ENCODE measurements at places on chromosomes 13 and 19.

DNA sequence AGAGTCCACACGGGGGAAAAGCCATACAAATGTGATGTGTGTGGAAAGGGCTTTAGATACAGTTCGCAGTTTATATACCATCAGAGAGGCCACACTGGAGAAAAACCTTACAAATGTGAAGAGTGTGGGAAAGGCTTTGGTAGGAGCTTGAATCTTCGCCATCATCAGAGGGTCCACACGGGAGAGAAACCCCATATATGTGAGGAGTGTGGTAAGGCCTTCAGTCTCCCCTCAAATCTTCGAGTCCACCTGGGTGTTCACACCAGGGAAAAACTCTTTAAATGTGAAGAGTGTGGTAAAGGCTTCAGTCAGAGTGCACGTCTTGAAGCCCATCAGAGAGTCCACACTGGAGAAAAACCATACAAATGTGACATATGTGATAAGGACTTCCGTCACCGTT, 23.3 kb upstream of the ZNF233 start:
- no peak for DNase-seq

DNA sequence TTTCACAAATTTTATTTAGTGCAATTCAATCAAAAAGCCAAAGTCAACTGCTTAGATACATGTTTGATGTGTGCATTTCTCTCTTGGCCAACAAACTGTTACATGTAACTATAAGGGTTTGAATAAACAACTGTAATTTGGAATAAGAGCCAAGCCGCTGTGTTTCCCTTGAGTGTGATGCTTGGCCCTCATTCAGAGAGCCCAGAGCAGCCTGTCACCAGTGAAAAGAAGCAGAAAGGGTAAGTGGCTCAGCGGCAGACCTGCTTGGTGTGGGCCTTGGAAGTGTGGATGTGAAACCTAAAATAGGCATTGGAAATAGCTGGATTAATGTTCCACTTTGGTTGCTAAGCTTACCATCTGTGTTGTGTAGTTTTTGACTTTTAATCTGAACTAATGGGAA, 924.6 kb downstream of the OLFM4 start:
- DNase-seq: no peak

- DNase-seq: no peak
Measured at GRCh38 chr19:50902640-50903039, 8.6 kb downstream of the KLK4 start.

- DNase-seq: no peak
Measured at GRCh38 chr13:24038405-24038804, 122.1 kb upstream of the SPATA13 start.

GRCh38 chr13:104442536-104442935, 1376.3 kb upstream of the SLC10A2 start:
- DNase-seq: no peak

DNA sequence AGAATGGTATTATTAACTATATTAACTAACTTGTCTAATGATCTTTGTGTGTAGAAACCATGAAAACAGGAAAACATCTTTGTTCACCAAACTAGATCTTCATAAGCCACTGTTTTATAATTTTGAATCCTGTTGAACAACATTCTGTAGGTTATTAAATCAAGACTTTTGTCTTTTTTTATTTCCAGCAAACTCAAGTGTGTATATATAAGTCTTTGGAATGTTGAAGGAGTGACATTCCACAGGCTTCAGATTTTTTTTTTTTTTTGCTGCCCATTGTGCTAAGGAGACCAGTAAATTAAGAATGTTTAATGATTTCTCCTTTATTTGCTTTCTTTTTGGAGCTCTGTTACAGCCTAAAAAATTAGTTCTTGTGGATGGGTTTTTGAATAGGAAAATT, 89.6 kb downstream of the LMO7 start:
- no peak for DNase-seq

DNA sequence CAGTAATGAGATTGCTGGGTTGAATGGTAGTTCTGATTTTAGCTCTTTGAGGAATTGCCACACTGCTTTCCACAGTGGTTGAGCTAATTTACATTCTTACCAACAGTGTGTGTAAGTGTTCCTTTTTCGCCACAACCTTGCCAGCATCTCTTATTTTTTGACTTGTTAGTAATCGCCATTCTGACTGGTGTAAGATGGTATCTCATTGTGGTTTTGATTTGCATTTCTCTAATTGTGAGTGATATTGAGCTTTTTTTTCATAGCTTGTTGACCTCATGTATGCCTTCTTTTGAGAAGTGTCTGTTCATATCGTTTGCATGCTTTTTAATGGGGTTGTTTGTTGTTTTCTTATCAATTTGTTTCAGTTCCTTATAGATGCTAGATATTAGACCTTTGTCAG, 245.0 kb downstream of the MTUS2 start:
- DNase-seq: no peak

DNA sequence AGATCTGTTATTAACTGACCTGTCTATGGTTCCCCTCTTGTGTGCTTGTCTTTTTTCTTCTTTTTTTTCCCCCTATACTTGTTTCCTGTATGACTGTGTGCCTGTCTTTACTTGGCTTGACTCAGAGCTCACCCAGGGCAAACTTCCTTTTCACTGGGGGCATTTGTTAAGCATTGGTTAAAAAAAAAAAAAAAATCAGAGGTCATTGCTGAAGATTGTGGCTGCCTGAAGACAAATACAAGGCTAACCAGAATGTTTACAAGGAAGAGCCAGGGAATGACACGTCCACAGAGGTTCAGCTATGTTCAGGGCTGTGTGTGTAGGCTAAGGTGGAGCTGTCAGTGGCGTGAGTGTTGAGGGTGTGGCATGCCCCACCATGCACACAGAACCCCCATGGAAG, 47.1 kb downstream of the LNX2 start:
- DNase-seq: no peak

DNA sequence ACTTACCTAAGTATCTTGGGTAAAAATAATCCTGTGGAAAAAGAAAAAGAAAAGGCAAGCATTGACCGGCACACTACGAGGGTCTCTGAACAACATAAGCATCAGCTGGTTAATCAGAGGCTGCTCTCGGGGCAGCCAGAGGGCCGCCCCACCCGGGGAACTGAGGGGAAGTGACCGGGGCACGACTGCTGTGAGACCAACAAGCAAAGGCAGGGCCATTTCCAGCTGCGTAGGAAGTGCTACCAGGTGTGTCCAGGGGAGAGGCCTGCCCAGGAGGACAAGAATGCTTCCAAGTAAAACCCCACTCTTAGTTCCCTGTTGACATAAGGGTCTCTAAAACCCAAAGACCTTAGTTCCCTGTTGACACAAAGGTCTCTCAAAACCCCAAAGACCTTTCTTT, 15.9 kb downstream of the GAS6 start:
- DNase-seq: no peak

- peak; percentile 58 for DNase-seq
Measured at GRCh38 chr13:31199849-31200636, at the start of gene B3GLCT. B3GLCT (plus strand) TSS chr13:31199975; CDS start chr13:31200085, 110 bp downstream.

GRCh38 chr19:10112037-10112761, 706 bp downstream of the P2RY11 start:
- DNase-seq: no peak

GRCh38 chr13:37326334-37326733, 220.9 kb upstream of the CSNK1A1L start:
- DNase-seq: no peak

DNA sequence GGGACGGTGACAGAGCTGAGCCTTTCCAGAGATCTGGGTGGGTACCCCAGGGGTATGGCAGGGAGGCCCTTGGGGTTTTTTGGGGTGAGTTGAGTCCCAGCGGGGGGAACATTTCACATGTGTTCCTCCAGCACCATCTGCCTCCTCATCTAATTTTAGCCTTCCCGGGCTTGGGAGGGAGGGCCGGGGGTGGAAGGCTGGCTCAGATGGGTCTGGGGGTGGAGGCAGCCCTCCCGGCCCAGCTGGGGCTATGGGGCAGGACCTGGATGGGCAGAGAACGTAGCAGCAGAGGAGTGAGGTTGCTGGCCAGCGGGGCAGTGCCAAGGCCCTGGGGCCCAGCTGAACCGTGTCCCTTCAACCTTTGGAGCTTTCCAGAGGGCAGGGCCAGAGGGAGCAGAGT, 23.5 kb downstream of the ADGRL1 start:
- DNase-seq: no peak

DNA sequence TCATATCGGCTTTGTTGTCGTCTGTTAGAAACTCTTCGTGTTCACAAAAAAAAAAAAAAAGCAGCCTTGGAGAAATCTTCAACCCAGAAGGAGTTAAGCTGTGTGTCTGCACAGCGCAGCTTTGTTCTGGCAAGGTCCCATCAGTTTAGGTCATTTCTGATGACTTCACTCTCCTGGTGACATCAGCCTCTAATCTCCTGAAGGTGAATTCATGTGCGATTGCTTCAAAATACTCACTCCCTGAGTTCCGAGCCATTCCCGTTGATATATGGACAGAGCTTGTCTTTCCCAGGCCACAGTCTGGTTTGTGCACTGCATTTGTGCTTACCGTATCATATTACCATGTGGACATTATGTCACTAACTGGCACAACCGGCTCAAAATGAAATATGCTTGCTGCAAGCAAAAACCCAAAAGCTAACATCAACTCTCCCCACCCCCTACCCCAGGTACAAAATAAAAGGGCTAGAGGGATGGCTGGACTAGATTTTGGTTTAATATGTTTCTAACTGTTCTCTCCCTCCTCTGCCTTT, 342.4 kb downstream of the KCNRG start:
- no peak for DNase-seq

GRCh38 chr19:3462991-3463713, 17.2 kb downstream of the SMIM24 start:
- no peak for DNase-seq

DNA sequence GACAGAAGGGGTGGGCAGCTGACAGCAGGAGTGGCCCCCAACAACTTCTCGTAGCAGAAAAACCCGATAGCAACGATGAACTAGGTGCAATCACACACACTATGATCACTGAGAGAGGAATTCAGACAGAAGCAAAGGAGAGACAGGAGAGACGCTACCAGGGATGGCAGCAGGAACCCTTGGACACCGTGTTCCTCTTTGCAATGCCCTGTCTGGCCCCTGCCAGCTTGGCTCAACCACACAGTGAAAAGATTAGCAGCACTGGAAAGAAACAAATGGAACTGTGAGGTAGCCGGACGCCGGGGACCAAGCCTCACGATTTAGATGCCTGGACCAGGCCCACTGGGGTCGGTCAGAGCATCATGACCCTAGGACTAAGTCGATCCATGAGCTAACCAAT, 23.6 kb downstream of the DCAF15 start:
- no peak for DNase-seq

DNA sequence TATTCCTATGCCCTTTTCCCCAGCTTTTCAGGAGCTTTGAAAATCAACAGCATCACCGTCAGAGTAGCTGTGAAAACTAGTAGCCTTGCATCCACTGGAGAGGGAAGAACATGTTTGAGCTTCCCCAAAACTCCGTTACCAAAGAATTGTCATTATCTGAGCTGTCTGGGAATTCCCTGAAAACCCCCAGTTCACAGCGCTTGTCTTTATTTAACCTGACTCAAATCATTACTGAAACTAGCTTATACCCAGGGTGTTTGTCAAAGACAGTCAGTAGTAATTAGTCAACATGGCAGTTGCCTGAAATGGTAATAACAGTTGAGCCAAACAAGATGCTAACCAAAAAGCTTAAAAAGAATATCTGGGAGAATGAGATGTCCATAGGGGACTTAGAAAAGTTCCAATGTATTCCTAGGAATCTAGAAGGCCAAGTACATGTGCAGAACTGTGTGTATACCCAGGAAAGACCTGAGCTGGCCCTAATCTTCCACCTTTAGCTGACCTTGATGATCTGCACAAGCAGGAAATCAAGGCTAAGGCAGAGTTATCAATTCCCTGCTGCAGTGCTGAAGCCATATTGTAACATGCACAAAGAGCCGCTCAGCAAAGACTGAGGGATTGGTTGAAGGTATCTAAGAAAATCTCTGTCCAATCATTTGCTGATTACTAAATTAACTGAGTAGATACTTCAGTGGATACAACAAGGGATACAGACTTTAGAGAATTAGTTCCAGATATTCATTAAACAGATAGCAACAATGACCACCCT, 130.8 kb downstream of the KL start:
- no peak for DNase-seq

DNA sequence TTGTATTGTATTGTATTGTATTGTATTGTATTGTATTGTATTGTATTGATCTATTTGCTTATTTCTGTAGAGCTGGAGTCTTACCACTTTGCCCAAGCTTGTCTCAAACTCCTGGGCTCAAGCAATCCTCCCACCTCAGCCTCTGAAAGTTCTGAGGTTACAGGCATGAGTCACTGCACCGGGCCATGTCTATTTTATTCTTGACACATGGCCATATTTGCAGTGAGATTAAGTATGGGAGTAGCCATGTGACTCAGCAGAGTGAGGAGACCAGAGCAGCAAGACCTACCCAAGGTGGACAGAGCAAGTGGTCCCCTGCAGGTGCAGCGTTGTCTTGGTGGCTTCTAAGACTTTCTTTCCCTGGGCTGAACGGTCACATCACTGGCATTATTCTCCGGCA, 49.1 kb upstream of the UBAC2 start:
- DNase-seq: no peak

DNA sequence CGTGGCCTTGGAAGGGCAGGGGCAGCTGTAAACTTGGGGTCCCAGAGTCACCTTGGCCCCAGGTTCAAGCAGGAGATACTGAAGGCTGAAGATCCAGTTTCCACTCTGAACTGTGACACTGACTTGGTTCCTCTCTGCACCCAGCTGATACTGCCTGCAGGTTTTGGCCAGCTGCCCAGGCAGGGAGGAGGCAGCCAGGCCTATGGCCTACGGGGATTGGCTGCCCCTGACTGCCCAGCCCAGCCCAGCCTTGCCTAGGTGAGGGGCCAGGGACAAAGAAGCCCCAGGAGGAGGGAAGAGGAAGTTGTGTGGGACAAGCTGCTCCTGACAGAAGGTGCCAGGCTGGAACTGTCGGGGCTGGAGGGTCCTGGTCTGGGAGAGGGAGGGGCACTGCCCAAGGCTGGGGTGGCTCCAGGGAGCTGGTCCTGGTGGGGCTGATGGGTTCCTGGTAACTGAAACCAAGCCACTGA, 51.7 kb upstream of the CYP4F8 start:
- no peak for DNase-seq

GRCh38 chr19:49213791-49214190, 56.2 kb downstream of the TRPM4 start:
- no peak for DNase-seq

GRCh38 chr13:40550130-40550529, 116.3 kb downstream of the FOXO1 start:
- no peak for DNase-seq

DNA sequence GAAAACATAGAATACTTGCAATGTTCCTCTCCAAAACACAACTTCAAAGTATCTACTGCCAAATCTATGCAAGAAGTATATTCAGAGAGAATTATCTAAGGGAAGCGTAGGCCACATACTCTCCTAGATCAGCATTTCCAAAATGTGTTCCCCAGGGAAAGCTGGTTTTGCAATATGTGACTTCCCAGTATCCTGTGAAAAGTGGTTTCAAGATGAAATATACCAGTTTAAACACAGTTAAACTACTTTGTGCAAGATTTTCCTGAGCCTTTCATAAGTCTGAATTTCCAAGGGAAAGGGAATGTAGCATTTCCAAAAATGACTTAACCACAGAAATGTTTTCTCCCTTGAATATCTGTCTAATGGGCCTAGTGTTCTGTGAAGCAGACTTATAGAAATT, 7.6 kb downstream of the STARD13 start:
- no peak for DNase-seq

- DNase-seq: no peak
Measured at GRCh38 chr13:97911311-97912138, 42.0 kb upstream of the IPO5 start.

All from stimulated activated CD4-positive, alpha-beta T cell treated with anti-CD3 and anti-CD28 coated beads, Interleukin-1b, Interleukin-23, amount 100 ng/mL, for 1 hour (primary cell).